ENCODE measurements at places on chromosomes 7 and 10.
A peak's percentile ranks its signal among the peaks of the same experiment; 100 is the strongest.

DNA sequence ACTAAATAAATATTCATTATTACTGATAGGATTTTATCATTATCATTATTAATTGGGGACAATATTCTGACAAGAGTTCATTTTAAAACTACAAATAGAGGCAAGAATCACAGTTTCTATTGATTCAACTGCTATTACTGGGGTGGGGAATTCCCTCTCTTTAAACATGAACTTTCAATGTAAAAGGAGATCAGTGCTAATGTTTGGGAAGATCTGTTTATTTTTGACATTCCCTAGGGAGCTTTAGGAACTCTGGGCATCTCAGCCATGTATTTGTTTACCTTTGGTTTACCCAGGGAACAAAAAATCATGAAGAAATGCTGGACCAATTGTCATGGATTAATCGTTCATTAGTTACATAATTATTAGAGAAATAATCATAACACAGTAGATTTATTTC, 443.2 kb upstream of the AKR1E2 start:
- no peak for DNase-seq

DNA sequence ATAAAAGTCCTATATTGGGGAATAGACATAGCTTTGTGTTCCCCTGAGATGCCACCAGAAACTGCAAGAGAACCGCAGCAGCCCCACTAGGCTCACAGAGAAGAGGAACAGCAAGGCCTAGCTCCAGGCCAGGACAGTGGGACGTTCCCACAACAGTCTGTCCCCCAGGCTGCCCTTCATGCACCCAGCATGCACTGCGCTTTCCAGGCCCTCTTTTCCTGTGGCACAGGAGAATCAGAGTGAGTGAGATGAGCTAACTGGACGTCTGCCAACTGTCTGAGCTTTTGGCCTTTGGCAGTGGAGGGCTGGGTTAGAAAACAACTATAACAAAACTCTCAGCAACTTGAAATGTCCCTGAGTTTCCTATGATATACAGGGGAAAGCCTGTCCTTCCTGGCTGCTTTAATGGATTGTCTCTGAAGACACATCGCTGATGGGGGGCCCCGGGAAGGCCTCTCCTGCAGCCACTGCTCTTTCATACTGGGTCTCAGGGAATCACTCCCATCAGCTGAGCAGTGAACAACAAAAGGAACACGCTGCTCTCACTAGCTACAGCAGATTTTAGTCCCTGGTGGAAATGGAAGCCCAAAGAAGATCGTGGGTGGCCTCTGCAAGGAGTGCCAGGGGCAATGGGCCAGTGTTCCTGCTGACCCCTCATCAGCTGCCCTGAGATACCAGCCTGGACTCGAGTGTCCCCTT, 53.5 kb downstream of the PODXL start:
- DNase-seq: no peak

- DNase-seq: peak; percentile 41
These were observed 412 bp downstream of the PIP4K2A start for GRCh38 chr10:22713853-22714478.

DNA sequence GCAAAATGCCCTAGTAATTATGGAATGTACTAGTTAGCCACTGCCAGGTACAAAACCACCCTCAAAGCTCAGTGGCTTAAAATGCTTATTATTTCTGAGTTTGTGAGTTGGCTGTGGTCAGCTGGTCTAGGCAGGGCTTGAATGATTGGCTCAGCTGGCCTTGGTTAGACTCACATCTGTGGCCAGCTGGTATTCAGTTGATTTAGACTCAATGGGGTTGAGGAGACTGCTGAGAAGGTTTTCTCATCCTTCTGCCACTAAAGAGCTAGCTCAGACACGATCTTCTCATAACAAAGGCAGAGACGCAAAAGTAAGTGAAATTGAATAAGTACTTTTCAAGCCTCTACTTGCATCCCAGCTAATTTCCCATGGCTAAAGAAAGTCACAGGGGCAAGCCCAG, 57.1 kb upstream of the CYP2C18 start:
- no peak for DNase-seq

DNA sequence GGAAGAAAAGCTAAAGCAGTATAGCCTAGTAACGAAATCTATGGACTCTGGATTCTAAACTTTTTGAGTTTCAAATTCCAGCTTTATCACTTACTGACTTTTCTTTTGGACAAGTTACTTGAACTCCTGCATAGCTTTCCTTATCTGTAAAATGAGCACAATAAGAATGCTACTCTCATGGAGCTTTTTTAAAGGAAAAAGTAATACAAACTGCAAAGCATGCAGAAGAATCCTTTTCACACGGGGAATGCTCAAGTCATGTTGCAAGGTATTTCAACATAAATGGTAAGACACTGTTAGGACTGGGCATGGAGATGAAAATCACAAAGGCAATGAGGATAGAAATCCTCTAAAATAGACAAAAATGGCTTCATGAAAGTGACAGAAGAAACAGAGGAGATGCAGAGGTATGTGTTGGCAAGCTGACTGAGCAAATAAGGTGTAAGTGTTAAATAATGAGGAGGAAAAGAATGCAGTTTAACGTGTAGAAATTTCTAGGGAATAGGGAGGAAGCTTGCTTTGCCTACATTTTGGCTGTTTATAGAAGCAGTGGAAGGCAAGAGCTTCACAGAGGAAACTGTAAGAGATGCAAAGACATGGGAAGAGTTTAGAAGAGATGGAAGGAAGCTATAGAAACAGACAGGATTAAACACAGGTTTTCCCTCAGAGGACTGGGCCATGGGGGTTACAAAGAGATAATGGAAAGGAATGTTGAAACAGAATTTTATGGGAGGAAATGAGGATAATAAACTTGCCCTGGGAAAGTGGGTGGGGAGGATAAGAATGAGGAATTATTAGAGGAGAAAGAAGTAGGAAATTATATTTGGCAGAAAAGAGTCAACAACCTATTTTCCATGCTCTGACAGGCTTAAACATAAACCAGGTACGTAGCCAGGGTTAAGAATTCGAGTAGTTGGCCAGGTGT, 28.8 kb upstream of the SNX13 start:
- peak; percentile 14 for DNase-seq

Measured in A172 (cell line).